CD4-positive, alpha-beta memory T cell (primary cell): ENCODE measurements at places on chromosomes 3 and 15.

- peaks cover 7% of the 10 kb centered on the region for H3K4me1 ChIP-seq
- no peaks in the 10 kb centered on the region for H3K36me3 ChIP-seq
- H3K4me3 ChIP-seq = no peak overlapping the region
- DNase-seq = no peak
Measured at GRCh38 chr3:96814651-96815567, 515 bp downstream of the EPHA6 start.

- no peak overlapping the region for H3K27ac ChIP-seq
- H3K4me1 ChIP-seq = peaks cover 20% of the 10 kb centered on the region
- H3K36me3 ChIP-seq = no peaks in the 10 kb centered on the region
- DNase-seq = no peak
Measured at GRCh38 chr3:189138901-189139610, 32.7 kb upstream of the TPRG1 start.

DNA sequence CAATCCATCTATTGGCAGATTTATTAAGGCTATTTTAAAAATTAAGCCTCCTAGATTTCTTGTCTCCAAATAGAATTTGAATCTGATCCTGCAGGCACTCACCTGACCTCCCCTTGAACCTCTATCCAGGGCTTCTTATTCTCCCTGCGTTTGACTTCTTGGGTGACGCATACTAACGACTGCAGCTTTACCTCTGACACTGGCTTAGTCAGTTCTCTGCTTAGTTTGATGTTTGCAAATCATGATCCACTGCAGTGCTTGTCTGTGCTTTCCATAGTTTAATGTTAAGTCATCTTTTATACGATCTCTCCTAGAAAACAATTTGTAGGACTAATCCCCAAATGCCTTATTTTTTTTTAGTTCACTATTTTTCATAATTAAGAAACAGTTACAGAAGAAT is 233.1 kb downstream of the ROBO1 start:
- H3K27ac ChIP-seq = no peak overlapping the region
- DNase-seq = no peak
- no peaks in the 10 kb centered on the region for H3K27me3 ChIP-seq
- no peaks in the 10 kb centered on the region for H3K4me1 ChIP-seq

- H3K27me3 ChIP-seq = no peaks in the 10 kb centered on the region
- DNase-seq = no peak
- no peak overlapping the region for H3K4me3 ChIP-seq
- H3K36me3 ChIP-seq = no peaks in the 10 kb centered on the region
- H3K27ac ChIP-seq = no peak overlapping the region
Measured at GRCh38 chr3:178421069-178421468, 115.2 kb upstream of the KCNMB2 start.

DNA sequence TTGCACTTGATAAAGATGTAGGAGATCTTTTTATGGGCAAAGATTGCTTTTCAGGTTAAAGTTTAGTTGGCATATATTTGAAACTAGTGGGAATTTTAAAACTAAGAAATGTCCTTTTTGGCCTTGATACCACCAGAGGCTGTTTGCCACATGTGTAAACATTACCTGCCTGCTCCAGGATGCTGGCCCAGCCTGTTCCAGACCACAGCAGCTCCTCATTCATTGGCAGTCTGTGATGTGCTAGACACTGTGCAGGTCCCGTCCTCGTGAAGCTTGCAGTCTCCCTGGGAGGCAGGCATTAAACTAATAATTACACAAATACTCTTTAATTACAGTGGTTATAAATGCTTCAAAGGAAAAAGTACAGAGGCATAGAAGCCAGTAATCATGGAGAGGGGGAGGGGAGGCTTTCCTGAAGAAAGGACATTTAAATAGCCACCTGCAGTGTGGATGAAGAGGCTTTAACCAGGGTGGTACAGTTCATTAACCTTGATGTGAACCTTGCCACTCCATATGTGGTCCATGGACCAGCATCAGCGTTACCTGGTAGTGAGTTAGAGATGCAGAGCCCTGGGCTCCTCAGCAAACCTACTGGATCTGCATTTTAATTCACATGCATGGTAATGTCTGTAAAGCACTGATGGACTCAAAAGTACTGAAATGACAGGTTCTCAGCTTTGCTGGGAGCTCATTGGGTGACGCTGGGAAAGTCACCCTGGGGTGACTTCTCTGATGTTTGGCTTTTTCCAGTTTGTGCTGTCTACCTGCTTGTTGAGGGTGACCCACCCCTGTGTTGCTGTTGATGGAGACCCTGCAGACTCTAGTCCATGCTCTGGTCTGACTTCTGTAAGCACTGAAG is 5.3 kb downstream of the ZNF710 start:
- H3K4me1 ChIP-seq = peaks cover 74% of the 10 kb centered on the region
- H3K27ac ChIP-seq = no peak overlapping the region
- no peak overlapping the region for H3K4me3 ChIP-seq
- H3K36me3 ChIP-seq = no peaks in the 10 kb centered on the region
- no peaks in the 10 kb centered on the region for H3K27me3 ChIP-seq

GRCh38 chr15:94743668-94744067 is 512.3 kb downstream of the MCTP2 start:
- DNase-seq = no peak
- no peak overlapping the region for H3K27ac ChIP-seq
- no peaks in the 10 kb centered on the region for H3K36me3 ChIP-seq
- no peak overlapping the region for H3K4me3 ChIP-seq
